ENCODE measurements at places on chromosomes 3 and 15.

GRCh38 chr3:49813497-49814174 is at the start of gene UBA7:
Gene UBA7 (minus strand): TSS chr3:49813953. CDS start chr3:49813787, 166 bp downstream.
- no peak for DNase-seq

DNA sequence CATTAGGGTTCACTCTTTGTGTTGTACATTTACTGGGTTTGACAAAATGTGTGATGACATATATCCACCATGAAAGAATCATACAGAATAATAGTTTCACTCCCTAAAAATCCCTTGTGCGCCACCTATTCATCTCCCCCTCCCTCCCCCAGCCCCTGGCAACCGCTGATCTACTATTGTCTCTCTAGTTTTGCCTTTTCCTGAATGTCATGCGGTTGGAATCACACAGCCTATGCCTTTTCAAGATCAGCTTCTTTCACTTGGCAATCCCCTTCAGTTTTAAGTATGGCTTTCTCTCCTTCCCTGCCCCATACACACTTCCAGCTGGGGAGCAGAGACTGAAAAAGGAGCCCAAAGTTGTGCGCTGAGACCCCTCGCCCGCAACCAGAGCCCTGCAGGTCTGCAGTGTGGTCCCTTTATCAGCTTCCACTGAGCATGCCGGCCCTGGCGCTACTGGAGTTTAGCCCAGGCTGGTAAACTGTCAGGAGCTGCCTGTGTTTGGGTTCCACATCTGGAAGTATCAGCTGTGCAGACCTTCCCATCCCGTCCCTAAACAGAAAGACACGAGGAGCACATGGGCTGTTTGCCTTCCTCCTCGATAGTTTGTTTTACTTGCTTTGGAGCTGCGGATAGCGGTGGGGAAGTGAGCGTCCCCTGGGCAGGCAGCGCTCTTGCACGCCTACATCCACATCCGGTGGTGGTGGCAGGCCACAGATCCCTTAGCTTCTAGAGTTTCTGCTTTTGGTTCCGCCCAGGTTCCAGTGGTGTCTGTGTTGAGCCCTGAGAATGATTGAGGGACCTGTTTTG is 12.3 kb downstream of the BOC start:
- DNase-seq: no peak

- no peak for DNase-seq
Observed at GRCh38 chr15:47773143-47773542, 55.8 kb downstream of the SEMA6D start.

GRCh38 chr3:1348547-1348946 is 255.7 kb downstream of the CNTN6 start:
- no peak for DNase-seq

DNA sequence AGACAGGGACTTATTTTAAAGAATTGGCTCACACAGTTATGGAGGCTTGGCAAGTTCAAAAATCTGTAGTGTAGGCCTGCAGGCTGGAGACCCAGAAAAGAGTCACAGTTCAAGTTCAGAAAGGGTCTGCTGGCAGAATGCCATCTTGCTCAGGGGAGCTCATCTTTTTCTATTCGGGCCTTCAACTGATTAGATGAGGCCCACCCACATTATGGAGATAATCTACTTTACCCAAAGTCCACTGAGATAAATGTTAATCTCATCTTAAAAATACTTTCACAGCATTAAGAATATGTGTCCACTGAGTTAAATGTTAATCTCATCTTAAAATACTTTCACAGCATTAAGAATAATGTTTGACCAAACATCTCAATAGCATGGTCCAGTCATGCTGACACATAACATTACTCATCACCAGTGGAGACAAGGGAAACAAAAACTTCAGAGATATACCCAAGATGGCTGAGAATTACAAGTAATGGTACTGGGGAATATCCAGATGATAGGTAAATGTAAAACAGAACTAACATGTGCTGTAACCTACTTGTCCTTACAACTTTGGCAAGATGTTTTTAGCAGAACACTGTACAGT is 74.3 kb upstream of the STAC start:
- no peak for DNase-seq

DNA sequence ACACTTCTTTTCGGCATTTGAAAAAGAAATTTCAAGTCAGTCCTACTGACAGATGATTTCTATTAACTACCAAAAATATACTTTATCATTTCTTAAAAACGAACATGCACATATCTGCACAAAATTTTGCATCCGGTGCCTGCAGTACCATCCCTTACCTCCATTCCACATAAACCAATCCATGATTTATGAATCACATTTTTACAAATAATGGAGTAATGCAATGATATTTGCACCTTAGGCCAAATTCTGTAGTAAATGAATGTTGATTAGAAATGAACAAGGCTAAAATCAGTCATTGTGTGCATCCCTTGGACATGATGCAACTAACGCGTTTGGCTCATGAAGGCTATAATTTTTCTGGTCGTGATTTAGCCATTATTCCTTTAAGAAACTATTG is 46.5 kb downstream of the ROBO2 start:
- no peak for DNase-seq

- no peak for DNase-seq
Observed at GRCh38 chr3:149421764-149422163, 44.3 kb upstream of the TM4SF1 start.

DNA sequence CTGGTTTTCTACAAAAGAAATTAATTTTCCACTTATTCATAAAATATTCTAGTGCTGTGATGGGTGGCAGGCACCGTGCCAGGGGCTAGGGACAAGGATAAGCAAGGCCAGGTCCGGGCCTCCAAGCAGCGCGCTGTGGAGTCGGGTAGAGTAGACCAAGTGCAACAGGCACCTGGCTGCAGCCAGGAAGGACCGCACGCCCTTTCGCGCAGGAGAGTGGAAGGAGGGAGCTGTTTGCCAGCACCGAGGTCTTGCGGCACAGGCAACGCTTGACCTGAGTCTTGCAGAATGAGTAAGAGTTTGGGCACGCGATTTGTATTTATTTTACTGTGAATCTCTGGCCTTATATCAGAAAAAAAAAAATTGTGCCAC is at the start of gene CASR:
TSS of gene CASR (plus strand) at position 148 of the 372 bp plus-strand sequence. CDS start 70,522 bp downstream, outside the sequence.
- DNase-seq: no peak

DNA sequence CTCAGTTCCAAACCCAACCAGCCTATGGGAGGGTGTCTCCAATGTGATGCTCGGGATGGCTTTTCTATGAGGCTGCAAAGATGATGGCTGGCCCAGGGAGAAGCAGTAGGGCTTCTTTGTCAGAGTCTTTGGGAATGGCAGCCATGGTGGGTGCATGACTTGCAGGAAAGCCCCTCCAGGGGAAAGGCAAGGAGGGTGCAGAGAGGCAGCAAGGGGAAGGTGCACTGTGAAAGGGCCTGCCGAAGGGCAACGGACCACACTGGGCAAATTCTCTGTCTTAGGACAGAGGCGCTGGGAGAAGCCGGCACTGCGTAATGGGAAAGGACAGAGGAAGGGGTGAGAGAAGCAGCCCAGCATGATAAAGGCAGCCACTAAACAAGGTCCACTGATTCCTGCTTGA is 302.8 kb upstream of the LYSMD4 start:
- DNase-seq: no peak

- no peak for DNase-seq
Observed at GRCh38 chr3:70310809-70311208, 1.6 kb downstream of the MDFIC2 start.

GRCh38 chr3:159038405-159038804 is 236.6 kb downstream of the MFSD1 start:
- DNase-seq: no peak

GRCh38 chr15:31606194-31606669 is 279.6 kb downstream of the KLF13 start:
- DNase-seq: no peak
